GM12878 (cell line): ENCODE measurements at places on chromosomes 5 and 9.

GRCh38 chr9:94135222-94135621, 51.0 kb downstream of the PTPDC1 start:
- no peak for DNase-seq

DNA sequence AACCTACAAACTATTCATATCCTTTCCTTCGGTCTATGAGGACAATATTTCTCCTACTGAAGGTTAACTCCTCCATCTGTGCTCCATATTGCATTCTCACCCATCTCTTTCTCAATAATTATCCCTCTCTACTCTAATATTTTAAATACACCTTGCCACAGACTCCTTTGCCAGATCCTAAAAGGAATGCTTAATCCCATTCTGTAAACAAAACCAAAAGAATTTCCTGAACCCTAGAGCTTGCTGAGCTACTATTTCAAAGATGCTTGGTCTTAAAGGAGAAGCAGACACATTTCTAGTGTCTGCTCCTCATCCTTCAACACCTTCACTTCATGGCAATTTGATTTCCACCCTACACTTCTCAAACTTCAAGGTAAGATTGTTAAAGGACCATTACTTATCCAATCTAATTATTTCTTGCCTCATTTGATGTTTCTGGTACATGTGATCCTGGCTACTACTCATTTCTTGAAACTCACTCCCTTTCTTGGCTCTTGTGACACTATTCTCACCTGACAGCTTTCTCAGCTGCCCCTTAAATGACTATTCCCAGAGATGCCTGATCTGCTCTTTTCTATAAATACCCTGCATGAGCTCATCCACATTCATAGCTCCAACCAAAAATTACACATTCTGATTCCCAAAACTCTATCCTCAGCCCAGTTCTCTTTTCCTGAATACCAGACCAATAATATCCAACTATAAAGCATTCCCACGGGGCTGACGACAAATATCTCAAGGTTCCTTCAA, 20.2 kb downstream of the HOMER1 start:
- DNase-seq, result no peak

GRCh38 chr9:132894346-132894745, 15.6 kb downstream of the SPACA9 start:
- no peak for DNase-seq

- DNase-seq, result no peak
Observed at GRCh38 chr9:109791003-109791677, 11.1 kb downstream of the PALM2AKAP2 start.

DNA sequence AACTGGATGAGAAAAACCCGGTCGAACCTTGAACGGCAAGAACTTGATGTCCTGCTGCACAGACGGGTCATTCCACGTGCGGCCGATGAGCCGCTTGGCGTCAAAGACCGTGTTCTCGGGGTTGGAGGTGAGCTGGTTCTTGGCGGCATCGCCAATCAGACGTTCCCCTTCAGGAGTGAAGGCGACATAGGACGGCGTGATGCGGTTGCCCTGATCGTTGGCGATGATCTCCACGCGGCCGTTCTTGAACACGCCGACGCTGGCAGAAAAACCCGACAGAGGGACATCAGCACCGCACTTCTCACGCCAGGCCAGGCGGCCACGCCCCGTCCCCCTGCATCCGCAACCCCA, 519 bp downstream of the HSPA5 start:
- DNase-seq, result no peak

- DNase-seq, result no peak
Observed at GRCh38 chr9:13181652-13182051, 97.8 kb downstream of the MPDZ start.
